CD8-positive, alpha-beta memory T cell (primary cell): ENCODE measurements at places on chromosomes 2 and 18.
A peak's percentile ranks its signal among the peaks of the same experiment; 100 is the strongest.

- no peak for DNase-seq
- H3K36me3 ChIP-seq, result no peaks in the 10 kb centered on the region
- no peaks in the 10 kb centered on the region for H3K4me1 ChIP-seq
- no peak overlapping the region for H3K27ac ChIP-seq
- H3K27me3 ChIP-seq, result no peaks in the 10 kb centered on the region
These were observed 148.3 kb downstream of the PLEKHA3 start for GRCh38 chr2:178628605-178629004.

GRCh38 chr2:241940329-241940728 lies 70.8 kb downstream of the RTP5 start:
- no peak overlapping the region for H3K4me3 ChIP-seq
- no peaks in the 10 kb centered on the region for H3K36me3 ChIP-seq
- no peak overlapping the region for H3K27ac ChIP-seq
- H3K4me1 ChIP-seq, result peaks cover 12% of the 10 kb centered on the region
- H3K27me3 ChIP-seq, result no peaks in the 10 kb centered on the region

GRCh38 chr2:239278361-239278760 lies 122.5 kb downstream of the HDAC4 start:
- H3K27me3 ChIP-seq, result no peaks in the 10 kb centered on the region
- DNase-seq, result no peak
- peaks cover 30% of the 10 kb centered on the region for H3K4me1 ChIP-seq
- no peak overlapping the region for H3K27ac ChIP-seq
- no peak overlapping the region for H3K4me3 ChIP-seq
- H3K36me3 ChIP-seq, result no peaks in the 10 kb centered on the region

GRCh38 chr18:1075322-1075721 lies 170.7 kb downstream of the ADCYAP1 start:
- H3K4me1 ChIP-seq, result no peaks in the 10 kb centered on the region
- no peak for DNase-seq
- no peaks in the 10 kb centered on the region for H3K27me3 ChIP-seq
- no peaks in the 10 kb centered on the region for H3K36me3 ChIP-seq

DNA sequence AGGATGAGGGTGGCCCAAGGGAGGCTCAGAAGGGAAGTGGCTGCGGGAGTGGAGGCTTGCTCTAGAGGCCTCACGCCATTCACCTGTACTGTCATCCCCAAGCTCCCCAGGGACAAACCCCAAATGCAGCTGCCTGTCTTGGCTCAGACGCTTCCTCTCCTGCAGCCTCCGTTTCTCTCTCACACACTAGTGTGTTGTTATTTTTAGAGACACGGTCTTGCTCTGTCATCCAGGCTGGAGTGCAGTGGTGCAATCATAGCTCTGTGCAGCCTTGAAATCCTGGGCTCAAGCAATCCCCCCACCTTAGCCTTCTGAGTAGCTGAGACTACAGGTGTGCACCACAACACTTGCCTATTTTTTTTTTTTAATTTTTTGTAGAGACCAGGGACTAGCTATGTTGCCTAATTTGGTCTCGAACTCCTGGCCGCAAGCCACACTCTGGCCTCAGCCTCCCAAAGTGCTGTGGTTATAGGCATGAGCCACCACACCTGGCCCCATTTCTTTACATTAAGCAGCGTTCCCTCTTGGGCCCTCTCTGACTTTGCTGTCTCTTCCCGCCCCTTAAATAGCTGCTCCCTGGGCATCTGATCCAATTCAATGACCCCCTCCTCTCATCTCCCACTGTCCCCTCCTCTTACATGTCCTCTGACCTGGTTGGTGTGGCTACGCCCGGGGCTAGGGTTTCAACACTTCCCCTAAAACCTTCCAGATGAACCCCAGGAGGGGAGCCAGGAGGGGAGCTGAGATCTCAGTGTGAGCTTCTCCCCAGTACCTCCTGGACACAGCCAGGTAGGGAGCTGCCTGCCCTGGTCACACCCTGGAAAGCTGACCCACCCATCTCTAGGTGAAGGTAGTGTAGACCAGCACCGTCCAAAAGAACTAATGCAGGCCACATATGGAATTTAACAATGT lies 24.0 kb upstream of the LOXHD1 start:
- H3K36me3 ChIP-seq, result no peaks in the 10 kb centered on the region
- no peak for DNase-seq
- H3K27ac ChIP-seq, result no peak overlapping the region
- no peaks in the 10 kb centered on the region for H3K27me3 ChIP-seq
- no peak overlapping the region for H3K4me3 ChIP-seq

GRCh38 chr18:35197296-35197695 lies 43.5 kb upstream of the ZNF397 start:
- no peak overlapping the region for H3K4me3 ChIP-seq
- no peaks in the 10 kb centered on the region for H3K36me3 ChIP-seq
- H3K27ac ChIP-seq, result no peak overlapping the region
- H3K4me1 ChIP-seq, result no peaks in the 10 kb centered on the region
- DNase-seq, result no peak

- H3K36me3 ChIP-seq, result no peaks in the 10 kb centered on the region
- DNase-seq, result no peak
- H3K27ac ChIP-seq, result no peak overlapping the region
- H3K4me3 ChIP-seq, result no peak overlapping the region
- H3K27me3 ChIP-seq, result no peaks in the 10 kb centered on the region
- H3K4me1 ChIP-seq, result peaks cover 4% of the 10 kb centered on the region
These were observed 32.0 kb downstream of the LGALSL start for GRCh38 chr2:64485961-64486360.

- peaks cover 28% of the 10 kb centered on the region for H3K4me1 ChIP-seq
- H3K36me3 ChIP-seq, result peaks cover 71% of the 10 kb centered on the region
- no peak overlapping the region for H3K4me3 ChIP-seq
- no peak overlapping the region for H3K27ac ChIP-seq
- H3K27me3 ChIP-seq, result no peaks in the 10 kb centered on the region
- DNase-seq, result no peak
These were observed 21.3 kb downstream of the XRCC5 start for GRCh38 chr2:216130346-216130971.

DNA sequence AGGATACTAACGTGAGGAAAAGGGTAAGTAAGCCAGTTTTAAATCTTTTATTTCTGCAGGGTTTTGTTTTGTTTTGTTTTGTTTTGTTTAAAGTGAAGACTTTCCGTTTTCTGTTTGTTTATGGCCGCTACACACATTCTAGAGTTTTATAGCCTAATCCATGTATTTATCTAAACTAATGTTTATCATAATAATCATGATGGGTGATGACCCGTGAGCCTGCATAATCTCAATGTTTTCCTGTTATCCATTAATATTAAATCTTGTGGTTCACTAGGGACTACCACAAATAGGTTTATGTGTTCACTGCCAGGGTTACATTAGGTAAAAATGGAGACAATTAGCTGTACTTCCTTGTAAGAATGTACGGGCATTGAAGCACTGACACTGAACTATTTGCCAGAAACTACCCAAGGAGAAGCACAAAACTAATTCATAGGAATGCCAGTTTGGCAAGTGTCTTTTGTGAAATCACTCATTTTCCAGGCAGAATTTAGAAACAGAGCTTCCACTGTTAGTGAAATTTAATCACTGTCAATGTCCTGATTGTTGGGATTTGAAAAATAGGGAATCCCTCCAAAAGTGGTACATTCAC lies 574.8 kb downstream of the LRP1B start:
- no peak for DNase-seq
- H3K36me3 ChIP-seq, result no peaks in the 10 kb centered on the region
- no peaks in the 10 kb centered on the region for H3K27me3 ChIP-seq
- no peaks in the 10 kb centered on the region for H3K4me1 ChIP-seq
- H3K4me3 ChIP-seq, result no peak overlapping the region

DNA sequence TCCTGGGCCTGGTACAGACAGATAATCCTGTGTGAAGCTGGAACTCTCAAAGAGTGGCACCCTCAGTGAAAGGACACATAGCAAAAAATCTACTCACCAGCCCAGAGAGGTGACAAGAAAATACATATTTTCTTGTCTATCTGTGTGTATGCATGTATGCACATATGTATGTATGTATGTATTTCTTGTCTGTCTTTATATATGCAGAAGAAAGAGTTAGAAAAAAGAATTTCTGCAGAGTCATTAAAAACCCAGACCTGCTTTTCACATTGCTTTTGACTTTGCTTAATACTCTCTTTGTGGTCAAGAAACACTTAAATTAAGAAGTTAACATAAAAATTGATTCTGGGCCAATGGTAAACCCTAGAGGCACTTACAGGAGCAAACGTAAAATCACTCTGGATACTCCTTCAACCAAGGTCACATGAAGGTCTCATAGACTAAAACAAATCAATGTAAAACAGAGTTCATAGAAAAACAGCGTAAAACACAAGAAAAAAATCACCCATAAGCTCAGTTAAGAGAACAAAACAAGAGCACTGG lies 16.5 kb upstream of the AAK1 start:
- no peaks in the 10 kb centered on the region for H3K27me3 ChIP-seq
- H3K27ac ChIP-seq, result no peak overlapping the region
- no peak overlapping the region for H3K4me3 ChIP-seq
- H3K36me3 ChIP-seq, result no peaks in the 10 kb centered on the region

GRCh38 chr2:195670191-195670590 lies 13.2 kb downstream of the SLC39A10 start:
- no peak overlapping the region for H3K27ac ChIP-seq
- H3K4me3 ChIP-seq, result no peak overlapping the region
- H3K36me3 ChIP-seq, result no peaks in the 10 kb centered on the region
- H3K27me3 ChIP-seq, result no peaks in the 10 kb centered on the region
- DNase-seq, result no peak
- H3K4me1 ChIP-seq, result peaks cover 23% of the 10 kb centered on the region

DNA sequence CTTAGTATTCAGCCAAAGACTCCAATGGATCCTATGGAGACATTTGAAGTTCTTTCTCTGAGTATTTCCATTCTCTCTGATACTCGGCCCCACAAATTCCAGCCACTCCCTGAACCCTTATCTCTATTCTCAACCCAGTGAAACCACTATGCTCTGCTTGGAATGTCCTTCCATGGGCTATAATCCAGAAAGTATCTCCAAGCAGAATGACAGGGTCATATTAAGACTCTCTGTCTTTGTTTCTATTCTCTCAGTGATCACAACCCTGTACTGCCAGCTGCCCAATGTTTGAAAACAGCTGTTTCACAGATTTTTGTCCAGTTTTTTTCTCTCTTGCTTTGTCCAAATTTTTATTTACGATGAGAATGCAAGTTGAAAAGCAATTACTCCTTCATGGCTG lies 21.9 kb downstream of the CHMP3 start:
- DNase-seq, result no peak
- H3K36me3 ChIP-seq, result no peaks in the 10 kb centered on the region
- H3K27ac ChIP-seq, result no peak overlapping the region
- H3K4me3 ChIP-seq, result no peak overlapping the region

GRCh38 chr2:30270166-30270565 lies 38.8 kb downstream of the LBH start:
- no peak overlapping the region for H3K27ac ChIP-seq
- H3K27me3 ChIP-seq, result no peaks in the 10 kb centered on the region
- H3K36me3 ChIP-seq, result no peaks in the 10 kb centered on the region
- H3K4me3 ChIP-seq, result no peak overlapping the region
- peaks cover 36% of the 10 kb centered on the region for H3K4me1 ChIP-seq
- DNase-seq, result no peak

DNA sequence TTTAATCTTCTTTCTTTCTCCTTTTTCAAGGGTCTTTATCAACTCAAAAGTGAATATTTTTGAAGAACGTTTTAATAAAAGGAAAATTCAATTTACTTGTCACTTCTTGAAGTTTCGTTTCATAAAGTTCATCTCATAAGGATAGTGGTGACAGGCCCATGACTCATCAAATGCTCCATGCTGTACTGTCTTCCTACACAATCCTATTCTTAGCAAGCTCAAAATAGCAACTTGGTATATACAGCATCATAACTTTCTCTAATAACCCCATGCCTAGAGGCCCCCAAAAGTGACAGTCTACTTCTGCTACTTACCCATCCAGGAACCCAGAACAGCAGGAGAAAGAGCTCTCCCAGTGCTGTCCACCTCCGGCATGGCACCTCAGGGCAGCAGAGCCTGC lies 7.7 kb downstream of the FBXO15 start:
- no peak overlapping the region for H3K27ac ChIP-seq
- no peak for DNase-seq
- H3K4me3 ChIP-seq, result no peak overlapping the region

GRCh38 chr18:23209031-23209430 lies 73.7 kb downstream of the CABLES1 start:
- no peak for DNase-seq
- no peaks in the 10 kb centered on the region for H3K27me3 ChIP-seq
- H3K27ac ChIP-seq, result no peak overlapping the region
- H3K36me3 ChIP-seq, result no peaks in the 10 kb centered on the region
- no peaks in the 10 kb centered on the region for H3K4me1 ChIP-seq

DNA sequence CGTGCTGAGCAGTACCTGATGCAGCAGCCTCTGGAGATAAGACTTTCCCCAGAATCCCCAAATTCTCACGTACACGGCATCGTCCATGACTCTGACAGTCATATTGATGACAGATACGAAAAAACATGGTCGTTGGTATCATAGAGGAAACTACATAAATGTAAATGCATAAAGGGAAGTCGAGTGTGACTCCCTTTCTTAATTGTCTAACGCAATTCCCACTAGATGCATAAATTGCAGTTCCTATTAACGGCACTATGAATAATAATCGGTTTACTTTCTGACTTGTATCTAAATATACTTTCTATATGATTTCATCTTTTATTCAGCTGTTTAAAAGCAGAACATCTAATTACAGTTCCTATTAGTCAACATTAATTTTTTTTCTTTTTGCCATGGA lies 322.6 kb upstream of the REV1 start:
- H3K4me3 ChIP-seq, result no peak overlapping the region
- DNase-seq, result no peak
- H3K27me3 ChIP-seq, result no peaks in the 10 kb centered on the region

GRCh38 chr2:224982226-224982625 lies 60.0 kb downstream of the DOCK10 start:
- H3K27me3 ChIP-seq, result no peaks in the 10 kb centered on the region
- peaks cover 62% of the 10 kb centered on the region for H3K4me1 ChIP-seq
- no peaks in the 10 kb centered on the region for H3K36me3 ChIP-seq

DNA sequence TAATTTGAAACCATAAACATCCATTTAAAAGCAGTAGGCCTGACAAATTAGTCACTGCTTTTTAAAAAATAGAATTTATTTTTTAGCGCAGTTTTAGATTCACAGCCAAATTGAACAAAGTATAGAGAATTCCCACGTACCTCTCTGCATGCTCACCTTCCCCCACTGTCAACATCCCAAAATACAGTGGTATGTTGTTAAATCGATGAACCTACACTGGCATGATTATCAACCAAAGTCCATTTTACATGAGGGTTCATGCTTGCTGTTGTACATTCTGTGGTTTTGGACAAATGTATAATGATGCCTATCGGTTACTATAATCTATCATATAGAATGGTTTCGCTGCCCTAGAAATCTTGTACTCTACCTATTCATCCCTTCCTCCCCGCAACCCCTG lies 5.6 kb upstream of the ELOA2 start:
- H3K4me1 ChIP-seq, result no peaks in the 10 kb centered on the region
- no peaks in the 10 kb centered on the region for H3K36me3 ChIP-seq
- DNase-seq, result no peak
- no peak overlapping the region for H3K4me3 ChIP-seq
- no peaks in the 10 kb centered on the region for H3K27me3 ChIP-seq

DNA sequence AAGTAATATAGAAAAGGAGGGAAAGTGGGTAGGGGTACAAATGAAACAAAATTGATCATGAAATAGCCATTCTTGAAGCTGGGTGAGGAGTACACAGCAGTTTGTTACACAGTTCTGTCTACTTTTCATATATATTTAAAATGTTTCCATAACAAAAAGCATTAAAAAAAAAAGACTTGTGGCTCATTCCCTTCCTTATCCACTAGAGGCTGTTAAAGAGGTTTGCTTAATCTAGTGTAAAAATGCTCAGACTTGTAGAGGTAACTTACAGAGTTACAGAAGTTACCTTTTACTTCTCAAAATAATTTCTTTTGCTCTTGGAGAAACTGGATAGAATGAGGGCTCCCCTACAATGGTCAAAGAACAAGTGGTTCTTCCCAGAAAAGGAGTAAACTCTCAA lies 8.1 kb upstream of the WIPF1 start:
- H3K4me1 ChIP-seq, result peaks cover 79% of the 10 kb centered on the region
- no peaks in the 10 kb centered on the region for H3K36me3 ChIP-seq
- peak; percentile 35 for DNase-seq
- no peak overlapping the region for H3K27ac ChIP-seq
- no peaks in the 10 kb centered on the region for H3K27me3 ChIP-seq
- H3K4me3 ChIP-seq, result no peak overlapping the region
